ENCODE measurements at places on chromosomes 7 and 10.

DNA sequence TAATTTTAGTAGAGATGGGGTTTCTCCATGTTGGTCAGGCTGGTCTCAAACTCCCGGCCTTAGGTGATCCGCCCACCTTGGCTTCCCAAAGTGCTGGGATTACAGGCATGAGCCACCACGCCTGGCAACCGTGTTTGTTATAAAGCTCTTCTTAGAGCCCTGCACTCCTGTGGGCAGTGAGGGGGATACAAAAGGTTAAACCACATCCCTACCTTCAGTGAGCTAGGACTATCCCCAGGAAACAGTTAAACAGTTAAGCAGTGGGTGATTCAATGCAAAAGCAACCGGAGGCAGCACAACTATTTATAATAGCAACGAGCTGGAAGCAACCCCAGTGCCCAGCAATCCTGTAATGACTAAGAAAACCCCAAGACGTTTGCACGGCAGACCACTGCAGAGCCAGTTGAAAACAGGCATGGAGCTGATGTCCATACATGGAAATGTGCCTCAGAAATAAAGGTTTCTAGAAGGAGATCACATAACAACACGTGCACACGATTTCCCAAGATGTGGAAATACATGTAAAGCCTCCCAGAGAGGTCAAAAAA, 107.2 kb upstream of the LYZL2 start:
- DNase-seq = no peak

DNA sequence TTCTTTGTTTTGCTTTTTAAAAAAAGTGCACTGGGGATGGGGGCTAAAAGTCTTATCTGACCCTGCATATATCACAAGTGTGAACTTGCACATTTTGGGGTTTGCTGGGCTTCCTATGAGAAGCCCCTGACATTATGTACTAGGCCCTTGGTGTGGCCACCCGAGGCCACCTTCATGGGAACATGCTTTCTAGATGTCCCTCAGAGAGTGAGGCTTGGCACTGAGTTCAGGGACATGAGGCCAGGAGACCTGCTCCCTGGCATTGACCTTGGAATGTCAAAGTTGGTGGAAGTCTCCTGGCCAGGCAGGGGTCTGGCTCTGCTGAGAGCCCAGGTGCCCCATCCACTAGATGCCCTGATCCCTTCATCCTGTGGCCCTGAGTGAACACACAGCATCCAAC, 536.2 kb downstream of the TCERG1L start:
- DNase-seq = no peak

- no peak for DNase-seq
These were observed 72.1 kb downstream of the WNT2 start for GRCh38 chr7:117250801-117251200.

- no peak for DNase-seq
These were observed 156.6 kb upstream of the SEMA3D start for GRCh38 chr7:85343484-85343883.

DNA sequence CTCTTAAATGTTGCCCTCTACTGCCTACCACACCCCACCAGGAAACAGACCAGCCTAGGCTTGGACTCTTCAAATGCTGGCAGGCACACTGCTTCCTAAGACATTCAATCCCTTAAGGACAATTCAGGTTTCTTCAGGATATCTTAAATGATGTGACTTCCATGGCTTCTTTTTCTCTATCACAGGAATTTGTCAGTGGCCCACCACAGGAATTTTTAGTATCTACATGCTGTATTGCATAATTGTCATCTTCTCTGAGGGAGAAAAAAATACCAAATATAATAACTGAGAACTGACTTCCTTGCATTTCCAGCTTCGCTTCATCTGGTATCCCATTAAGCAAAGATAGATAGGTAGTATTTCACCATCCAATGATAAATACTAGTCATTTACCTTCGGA, 129.3 kb downstream of the WNT2 start:
- no peak for DNase-seq
